Cortex of kidney (tissue), 1 donor: ENCODE measurements at places on chromosomes 7 and 10.

DNA sequence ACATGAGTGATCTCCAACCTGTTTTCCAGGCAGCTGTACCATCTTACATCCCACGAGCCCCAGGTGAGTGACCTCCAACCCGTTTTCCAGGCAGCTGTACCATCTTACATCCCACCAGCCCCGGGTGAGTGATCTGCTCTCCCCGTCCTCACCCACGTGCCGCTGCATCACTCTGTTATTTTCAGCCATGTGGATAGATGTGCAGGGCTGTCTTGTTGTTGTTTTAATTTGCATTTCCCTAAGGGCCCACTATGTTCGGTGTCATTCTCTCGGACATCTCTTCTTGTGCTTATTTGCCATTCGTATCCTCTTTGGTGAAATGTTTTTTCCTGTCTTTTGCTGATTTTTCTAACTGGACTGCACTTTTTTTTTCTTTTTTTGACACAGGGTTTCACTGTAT, 17.9 kb upstream of the LARP4B start:
- DNase-seq = no peak

GRCh38 chr7:138863931-138864330, 65.9 kb upstream of the ATP6V0A4 start:
- no peak for DNase-seq

DNA sequence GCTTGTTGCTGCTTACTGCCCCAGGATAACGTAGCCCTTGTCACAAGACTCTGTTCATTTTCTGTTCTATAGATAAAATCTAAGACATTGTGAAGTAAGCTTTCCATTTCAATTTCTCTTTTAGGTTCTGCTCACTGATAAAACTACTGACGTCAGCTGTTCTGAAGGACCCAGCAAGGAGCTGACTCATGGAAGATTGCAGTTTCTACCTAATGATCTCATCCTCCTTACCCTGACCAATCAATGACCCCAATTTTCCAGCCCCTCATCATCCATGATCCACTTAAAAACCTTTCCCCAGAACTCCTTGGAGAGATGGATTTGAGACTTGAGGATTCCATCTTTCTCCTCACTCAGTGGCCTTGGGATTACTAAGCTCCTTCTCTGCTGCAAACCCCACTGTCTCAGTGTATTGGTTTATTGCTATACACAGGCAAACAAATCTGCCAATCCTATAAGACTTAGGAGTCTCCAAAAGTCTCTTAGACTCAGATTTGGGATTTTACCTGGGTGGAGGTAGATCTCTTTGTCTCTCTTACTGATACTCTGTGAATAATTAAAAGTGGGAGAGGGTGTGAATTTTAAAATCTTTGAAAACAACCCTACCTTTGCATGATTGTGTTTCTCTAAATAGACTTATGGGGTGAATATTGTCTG, 109.2 kb upstream of the TRIM24 start:
- DNase-seq = no peak

DNA sequence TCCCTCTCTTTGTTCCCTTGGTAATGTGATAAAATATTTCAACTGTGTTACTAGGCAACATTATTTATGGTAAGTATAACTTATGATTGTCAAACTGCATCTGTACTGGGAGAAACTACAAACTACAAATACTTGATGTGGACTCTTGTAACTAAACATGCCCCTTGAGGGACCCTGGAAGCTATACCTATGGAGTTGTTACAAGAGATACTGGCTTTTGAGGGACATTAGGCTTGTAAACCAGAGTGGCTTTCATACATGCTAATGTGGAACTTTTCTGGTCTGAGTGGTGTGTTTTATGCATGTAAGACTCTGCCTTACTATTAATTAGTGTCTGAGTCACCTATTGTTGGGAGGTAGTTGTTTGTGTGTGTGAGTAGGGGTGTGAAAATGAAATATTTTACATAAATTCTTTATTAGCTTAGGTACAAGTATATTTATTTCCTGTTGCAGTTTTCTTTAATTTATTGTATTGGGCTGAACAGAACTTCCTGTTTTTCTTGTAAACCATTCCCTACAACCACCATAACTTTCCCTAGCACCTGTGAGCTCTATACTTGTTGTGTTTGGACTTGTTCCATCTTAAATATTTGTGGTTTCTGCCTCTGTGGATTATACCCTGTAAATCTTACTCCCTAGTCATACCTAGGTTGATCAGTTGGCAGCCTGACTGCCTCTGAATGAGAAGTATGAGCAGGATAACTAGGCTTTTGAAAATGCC, 49.8 kb downstream of the STK31 start:
- no peak for DNase-seq

DNA sequence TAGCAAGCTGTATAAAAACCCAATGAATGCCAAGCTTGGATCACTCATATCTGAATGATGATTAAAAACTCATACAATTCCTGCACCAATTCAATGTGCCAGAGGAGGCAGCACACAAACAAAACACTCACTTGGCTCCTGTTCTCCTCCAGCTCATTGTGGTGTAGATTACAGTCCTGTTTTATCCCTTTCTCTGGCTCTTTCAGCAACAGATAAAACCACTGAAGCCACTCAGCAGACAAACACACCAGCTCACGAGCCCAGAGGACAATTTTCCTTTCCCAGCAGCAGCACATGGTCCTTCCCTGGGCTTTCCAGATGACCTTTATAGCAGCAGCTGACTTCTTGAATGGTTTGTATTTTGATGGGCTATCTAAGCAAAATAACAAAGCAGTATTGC, 107.3 kb upstream of the STARD3NL start:
- DNase-seq = no peak

- no peak for DNase-seq
These were observed 39.3 kb downstream of the CALD1 start for GRCh38 chr7:134818613-134819345.

- DNase-seq = no peak
These were observed 15.7 kb upstream of the STN1 start for GRCh38 chr10:103933557-103934121.

- no peak for DNase-seq
These were observed 2.2 kb upstream of the RBM17 start for GRCh38 chr10:6086375-6087233.

DNA sequence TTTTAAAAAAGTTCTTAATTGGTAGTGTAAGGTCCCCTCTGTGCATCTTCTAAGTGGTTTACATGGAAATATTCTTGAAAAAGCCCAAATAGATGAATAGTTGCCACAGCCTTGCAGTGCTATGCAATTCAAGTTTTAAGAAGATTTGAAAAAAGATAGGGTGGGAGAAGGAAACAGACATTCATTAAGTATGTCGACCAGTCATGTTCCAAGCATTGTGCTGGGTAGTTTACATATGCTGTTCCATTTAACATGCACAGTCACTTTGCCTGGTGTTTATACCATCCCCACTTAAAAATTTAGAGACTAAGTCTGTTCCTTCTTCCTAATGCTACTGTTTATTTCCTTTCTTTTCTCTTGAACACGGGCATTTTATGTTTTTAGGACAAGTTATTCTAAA, 28.1 kb upstream of the NAMPT start:
- no peak for DNase-seq

DNA sequence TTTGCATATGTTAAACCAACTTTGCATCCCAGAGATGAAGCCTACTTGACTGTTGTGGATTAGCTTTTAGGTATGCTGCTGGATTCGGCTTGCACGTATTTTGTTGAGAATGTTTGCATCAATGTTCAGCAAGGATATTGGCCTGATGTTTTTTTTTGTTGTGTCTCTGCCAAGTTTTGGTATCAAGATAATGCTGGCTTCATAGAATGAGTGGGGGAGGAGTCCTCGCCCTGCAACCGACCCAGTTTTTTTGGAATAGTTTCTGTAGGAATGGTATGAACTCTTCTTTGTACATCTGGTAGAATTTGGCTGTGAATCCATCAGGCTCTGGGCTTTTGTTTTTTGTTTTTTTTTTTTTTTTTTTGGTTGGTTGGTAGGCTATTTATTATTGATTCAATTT, 147.9 kb downstream of the AHR start:
- DNase-seq = no peak
